ENCODE measurements at places on chromosomes 11 and 22. TPM values are rescaled to one million over a fixed set of nuclear protein-coding genes. Genes with fewer than 3 reads are reported as not detected.

DNA sequence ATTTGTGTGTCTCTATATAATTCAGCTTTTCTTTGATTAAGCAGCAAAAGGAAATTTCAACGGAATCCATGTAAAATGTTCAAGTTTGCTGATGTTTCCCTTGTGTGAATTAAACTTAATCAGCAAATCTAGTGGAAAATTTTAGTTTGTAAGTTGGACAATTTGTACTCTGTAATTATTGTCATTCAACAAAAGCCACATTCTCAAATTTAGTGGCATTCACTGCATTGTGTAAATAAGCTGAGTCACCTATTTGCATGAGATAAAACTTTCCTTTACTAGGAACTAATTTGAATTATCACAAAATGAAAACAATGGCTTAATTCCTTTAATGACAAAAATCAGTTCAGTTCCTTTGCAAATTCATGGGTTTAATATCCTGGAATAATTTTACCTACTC lies 784.2 kb upstream of the CCDC179 start:
- no peak for DNase-seq

GRCh38 chr11:132639986-132640385 lies 892.3 kb downstream of the OPCML start:
- DNase-seq, result no peak

- no peak for DNase-seq
These were observed 55.1 kb downstream of the NOX4 start for GRCh38 chr11:89436071-89436470.

The OR8D4 gene
- not detected for total RNA-seq

The SLC16A8 gene
- not detected for total RNA-seq

The MS4A13 gene
- total RNA-seq, result not detected

The MPZL3 gene
- total RNA-seq, result 0.97 TPM

DNA sequence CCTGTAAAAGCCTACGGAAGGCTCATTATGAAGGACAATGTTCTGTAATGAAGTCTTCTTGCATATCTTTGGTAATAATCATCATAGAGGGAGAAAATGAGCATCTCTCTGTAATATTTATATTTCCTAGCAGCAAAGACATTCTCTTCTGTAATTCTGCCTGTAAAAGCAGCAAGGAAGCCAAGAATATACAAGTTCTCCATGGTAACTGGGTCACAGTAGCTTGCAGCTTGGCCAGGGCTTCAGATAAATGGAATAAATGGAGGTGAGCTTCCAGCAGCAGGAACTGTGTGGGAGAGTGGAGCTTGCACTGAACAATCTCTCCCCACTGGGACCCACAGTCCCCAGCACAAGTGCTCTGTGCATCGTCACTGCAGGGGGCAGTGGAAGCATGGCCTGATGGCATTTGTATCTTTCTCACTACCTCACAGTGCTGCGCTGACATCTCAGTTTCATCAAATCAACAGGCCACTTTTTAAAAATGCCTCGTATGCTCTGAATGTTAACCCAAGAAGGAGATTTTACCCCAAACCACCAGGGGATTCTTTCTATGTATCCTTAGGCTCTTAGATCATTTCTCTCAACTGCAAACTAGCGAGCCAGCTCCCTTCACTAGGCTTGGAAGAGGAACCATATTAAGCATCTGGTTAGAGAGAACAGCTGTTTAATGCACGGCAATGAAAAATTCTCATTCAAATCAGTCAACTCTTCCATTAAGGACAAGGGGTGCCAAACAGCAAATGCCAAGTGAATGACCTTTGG lies 1059.7 kb downstream of the OPCML start:
- DNase-seq, result no peak

The TMEM86A gene
- total RNA-seq, result 2.4 TPM

DNA sequence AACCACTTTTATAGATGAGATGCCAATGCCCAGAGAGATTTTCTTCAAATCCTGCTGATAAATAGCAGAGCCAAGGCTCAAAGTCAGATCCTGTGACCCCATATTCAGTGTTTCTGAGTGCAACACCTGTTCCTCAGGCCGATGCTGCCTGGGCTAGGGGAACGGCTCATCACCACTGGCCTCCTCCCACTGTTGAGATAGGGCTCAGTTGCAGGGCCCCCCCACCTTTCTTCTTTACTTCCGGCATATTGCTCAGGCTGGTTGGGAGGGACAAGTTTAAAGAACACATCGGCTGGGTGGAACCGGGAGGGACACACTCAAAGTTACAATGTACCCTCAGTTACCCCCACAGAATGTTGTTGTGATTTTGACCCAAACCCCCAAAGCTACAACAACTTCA lies 88.3 kb upstream of the CRTAM start:
- no peak for DNase-seq

The CBLIF gene
- total RNA-seq, result not detected

The KCNK7 gene
- 0.19 TPM for total RNA-seq

DNA sequence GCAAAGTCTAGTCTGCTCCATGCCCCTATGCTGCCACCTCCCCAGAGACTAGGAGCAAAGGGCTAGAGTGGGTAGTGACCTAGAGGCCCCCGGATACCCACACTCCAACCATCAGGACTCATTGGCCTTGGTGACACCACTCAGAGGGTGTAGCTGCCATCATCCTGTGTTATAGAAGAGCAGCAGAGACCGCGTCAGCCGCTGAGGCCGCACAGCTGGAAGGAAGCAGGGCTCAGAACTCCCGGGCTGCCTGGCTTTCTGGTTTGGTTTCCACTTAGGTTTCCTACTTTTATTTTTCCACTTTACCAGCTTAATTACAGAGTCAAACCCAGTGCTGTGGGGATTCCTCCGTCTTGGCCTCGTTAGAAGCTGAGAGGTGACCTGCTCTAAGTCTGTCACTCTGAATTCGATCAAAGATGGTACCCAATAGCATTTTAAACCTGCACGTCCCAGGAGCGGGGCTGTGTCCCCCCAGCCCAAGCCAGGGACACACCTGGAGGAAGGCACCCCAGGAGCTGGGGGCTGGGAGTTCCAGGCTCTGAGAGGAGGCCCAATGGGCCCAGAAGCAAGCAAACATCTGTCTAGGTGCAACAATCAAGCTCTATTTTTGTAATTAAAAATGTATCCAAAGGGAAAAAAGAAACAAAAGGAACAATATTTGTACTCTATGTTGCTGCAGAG lies 2.1 kb upstream of the CDKN1C start:
- no peak for DNase-seq

- no peak for DNase-seq
These were observed 1.6 kb upstream of the P2RY2 start for GRCh38 chr11:73216465-73216864.

DNA sequence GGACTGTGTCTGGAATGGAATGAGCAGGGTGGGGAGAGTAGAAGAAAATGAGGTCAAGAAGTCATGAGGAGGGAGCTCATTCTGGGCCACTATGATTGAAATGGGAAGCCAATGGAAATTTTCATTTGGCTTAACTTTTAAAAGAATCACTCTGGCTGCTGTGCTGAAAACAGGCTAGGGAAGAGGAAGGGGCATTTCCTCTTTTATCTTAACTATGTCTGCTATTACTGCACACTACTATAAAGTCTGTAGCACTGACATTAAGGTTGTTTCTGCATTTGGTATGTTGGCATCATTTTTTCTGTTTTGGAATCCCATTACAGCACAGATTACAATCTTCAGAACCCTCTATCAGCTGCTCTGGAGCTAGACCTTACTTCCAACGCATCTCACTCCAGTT lies 8.2 kb downstream of the PATL1 start:
- no peak for DNase-seq

DNA sequence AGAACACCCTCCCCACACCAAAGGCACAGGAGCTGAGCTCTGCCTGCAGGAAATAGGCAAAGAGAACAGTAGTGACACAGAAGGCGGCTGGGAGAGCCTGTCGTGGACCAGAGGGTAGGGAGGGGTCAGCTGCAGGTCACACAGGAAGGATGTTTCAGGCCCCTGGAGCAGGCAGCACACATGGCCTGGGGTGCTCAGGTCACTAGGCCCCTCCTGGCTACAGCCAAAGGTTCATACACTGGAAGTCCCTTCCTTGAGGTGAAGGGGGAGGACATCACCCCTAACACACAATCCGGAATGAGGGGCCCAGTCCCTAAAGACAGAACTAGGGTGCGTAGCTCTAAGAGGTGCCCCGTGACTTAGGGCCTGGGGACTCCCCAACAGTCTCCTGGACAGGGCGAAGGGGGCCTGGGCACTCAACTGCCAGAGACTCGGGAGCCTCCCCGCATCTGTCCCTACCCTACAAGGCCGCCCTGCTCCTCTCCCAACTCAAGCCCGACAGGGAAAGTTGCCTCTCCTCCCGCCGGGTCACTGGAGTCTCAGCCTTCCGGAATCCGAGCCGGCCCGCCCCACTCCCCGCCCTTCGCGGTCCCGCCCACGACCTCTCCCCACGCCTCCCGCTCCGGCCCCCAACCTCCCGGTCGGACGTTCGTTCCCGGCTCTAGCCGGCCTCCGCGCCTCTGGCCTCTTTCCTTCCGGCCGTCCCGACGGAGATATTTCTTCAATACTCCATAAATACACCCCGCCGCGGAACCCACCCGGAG lies at the start of gene CYB5R2:
CYB5R2 (minus strand) TSS at position 541 of the 764 bp plus-strand sequence. CDS start 675 bp downstream, outside the sequence.
- peak; percentile 82 for DNase-seq

The CCT8L2 gene
- total RNA-seq, result not detected

The RAB6A gene
- 87.0 TPM for total RNA-seq

- DNase-seq, result peak; percentile 60
These were observed 9.9 kb upstream of the AIFM3 start for GRCh38 chr22:20957102-20957682.

The GGTLC2 gene
- total RNA-seq, result not detected

The KDM4D gene
- total RNA-seq, result 0.60 TPM

DNA sequence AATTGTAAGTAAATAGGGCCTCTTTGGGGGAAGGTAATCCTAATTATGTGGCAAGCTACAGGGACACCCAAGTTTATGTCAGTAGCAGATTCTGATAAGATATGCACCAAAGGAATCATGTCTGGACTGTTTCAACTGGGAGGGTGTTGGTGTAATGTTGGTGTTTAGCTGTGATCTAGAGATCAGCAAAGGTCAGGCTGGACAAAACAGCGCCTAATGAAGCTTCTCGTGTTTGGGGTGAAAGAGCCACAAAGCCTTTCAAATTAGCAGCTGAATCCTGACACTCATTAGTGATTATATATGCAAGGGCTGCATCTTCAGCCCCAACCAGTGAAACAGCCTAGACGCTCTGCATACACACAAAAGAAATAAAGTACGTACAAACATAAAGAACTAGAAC lies 106.3 kb downstream of the MPPED2 start:
- no peak for DNase-seq

DNA sequence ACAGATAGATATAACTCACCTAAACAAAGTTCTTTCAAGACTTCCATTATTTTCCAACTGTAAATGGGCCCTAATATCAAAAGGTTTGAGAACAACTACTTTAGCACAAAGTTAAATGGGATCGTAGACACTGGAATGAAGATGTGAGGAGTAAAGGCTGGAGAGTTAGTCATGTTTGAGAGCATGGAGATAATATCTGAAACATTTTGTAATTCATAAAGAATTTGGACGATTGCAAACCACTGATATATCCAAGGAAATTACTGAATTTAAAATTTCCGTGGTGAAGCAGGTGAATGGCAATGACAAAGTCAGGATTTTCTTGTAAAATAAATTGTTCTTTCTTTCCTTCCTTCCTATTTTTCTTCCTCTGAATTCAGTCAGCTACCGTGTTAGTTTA lies 564.9 kb downstream of the CNTN5 start:
- DNase-seq, result no peak

The DERL3 gene
- 4.4 TPM for total RNA-seq

DNA sequence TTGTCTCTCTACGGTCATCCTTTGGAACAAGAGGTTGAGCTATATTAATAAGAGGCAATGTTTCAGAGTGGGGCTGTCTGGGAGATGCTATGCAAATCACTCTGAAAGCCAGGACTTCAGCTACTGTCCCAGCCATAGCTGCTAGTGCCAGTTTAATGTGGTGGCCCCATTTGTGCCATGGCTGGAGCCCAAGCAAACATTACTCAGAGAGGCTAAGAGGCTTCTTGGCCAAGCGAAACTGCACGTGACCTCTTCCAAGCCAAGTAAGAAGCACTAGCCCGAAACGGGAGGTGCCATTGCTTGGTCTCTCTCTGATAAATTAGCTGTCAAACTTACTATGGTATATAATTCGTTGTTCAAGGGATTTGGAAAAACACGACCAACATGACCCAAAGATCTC lies 50.4 kb upstream of the TBCEL start:
- no peak for DNase-seq

- DNase-seq, result no peak
These were observed 12.3 kb upstream of the ALX4 start for GRCh38 chr11:44322243-44322642.

The OR2AG1 gene
- not detected for total RNA-seq

- DNase-seq, result no peak
These were observed 148.8 kb upstream of the ANO5 start for GRCh38 chr11:22044126-22044525.

The REXO2 gene
- total RNA-seq, result 77.4 TPM

The OR4D10 gene
- not detected for total RNA-seq

- DNase-seq, result no peak
These were observed 1.9 kb upstream of the MPZL2 start for GRCh38 chr11:118265954-118266353.

GRCh38 chr11:43947003-43947500 lies 4.6 kb downstream of the C11orf96 start:
- no peak for DNase-seq

DNA sequence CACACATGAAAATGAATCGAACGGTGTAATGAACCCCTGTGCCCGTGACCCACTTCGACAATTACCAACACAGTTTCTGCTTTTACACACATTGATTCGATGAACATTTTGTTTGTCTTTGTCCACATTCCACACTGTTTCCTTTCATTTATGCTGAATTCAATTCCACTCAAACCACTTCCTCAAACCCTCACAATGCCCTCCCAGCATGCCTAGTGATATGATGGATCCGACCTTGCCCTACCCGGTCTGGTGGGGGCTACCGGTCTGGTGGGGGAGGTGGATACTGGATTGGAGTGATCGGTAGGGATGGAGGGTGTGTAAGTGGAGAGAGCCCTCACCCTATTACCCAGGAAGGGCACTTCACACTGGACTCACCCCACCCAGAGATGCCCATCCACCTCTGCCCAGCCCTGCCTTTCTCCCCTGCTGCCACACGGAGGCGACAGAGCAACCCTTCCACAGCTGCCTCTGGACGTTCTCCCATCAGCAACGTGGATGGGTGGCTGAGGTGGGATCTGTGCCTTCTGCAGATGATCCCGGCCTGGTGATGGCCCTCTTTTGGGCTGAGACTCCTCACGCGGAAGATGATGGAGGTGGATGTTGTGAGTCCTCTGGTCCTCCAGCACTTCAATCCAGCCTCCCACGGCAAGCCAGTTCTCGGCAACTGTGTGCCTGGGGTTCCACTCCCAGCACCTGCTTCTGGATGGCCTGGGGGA lies 33.0 kb upstream of the P2RY2 start:
- DNase-seq, result peak; percentile 88

DNA sequence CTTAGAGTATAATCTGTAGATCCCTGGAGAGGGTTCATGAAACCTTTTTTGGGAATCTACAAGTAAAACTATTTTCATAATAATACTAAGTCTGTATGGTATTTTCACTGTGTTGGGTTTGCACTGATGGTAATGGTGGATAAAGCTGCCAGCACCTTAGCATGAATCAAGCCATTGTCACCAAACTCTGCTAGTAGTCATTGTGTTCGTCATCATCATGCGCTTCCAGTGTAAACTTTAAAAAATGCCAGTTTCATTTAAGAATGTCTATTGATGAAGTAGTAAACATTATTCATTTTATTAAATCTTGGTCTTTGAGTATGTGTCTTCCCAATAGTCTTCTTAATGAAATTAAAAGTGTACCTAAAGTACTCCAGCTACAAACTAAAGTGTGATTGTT lies 15.0 kb downstream of the ALKBH3 start:
- DNase-seq, result no peak

- DNase-seq, result no peak
These were observed 163.3 kb downstream of the CASP12 start for GRCh38 chr11:104734998-104735397.

- DNase-seq, result no peak
These were observed 8.9 kb downstream of the IL18BP start for GRCh38 chr11:72007587-72007986.
